Fibroblast of skin of right biceps (primary cell): ENCODE measurements at places on chromosomes 1 and 21.

- peak; percentile 62 for DNase-seq
Measured at GRCh38 chr1:53860967-53861411, 22.9 kb upstream of the NDC1 start.

- no peak for DNase-seq
Measured at GRCh38 chr1:171793636-171794035, 12.2 kb downstream of the METTL13 start.

DNA sequence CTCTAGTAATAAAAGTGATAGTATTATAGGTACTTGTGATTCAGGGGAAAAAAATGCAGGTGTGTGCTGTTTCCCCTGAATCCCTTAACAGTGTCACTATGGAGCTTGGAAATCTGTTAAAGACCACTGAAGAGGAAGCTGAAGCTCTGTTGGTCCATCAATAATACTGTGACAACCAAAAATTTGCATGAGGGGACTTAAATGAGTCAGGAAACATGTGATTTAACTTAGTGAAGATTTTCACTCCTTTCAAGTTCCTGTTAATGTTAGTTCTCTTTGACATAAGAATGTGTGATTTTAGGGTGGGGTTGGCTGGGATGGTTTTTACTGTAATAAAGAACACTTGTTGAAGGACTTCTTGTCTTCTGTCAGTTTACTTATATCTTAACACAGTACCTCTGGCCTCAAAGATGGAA is 32.0 kb downstream of the VANGL2 start:
- DNase-seq, result no peak

DNA sequence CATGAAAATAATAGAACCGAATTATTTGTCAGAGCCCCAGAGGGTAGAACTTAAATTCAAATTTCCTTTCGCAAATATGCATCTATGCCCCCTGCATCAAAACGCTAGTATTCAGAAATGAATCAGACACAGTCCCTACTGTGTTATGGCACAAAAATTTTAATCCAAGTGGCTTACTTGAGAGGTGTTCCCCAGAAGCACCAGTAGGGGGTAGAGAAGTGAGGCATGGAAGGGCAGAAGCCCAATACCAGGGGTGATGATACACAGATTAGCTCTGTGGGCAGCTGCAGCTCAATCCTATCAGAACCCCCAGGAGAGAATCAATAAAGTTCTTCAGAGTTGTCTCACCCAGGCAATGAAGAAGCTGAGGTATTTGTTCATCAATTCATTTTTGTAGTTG is 342.2 kb downstream of the OMA1 start:
- peak; percentile 2 for DNase-seq

- DNase-seq, result no peak
Measured at GRCh38 chr1:160209321-160210046, 4.3 kb downstream of the PEA15 start.

DNA sequence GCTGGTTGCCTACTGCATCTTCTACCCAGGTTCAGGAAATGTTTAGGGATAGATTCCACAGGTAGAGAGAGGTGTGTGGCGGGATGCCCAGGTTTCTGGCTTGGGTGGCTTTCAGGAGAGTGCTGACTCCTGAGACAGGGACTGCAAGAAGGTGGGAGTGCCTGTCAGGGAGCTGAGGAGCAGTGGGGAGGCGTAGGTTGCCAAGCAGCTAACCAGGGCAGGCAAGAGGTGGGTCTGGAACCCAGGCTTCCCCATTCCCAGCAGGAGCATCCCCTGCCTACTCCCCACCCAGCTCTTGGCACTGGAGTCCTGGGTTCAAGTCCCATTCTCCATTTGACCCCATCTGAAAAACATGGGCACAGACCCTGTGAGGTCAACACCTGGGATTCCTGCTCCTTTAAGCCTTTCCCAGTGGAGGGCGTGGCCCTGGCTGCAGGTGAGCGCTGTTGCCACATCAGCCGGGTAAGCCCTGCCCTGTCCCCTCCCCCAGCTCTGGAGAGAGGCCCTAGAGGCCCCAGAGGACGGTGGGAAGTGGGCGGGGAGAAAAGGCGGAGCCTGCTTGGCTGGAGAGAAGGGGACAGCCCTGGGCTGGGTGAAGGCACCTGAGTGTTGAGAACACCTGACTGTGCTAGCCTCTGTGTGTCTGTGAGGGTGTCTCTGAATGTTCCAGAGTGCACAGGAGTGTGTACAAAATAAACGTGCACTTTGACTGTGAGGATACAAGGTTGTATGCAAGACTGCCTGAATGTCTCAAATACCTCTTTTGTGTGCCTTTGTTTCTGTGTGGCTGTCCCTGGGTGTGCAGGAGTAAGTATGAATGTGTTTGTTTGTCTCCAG is 14.0 kb upstream of the SYNC start:
- peak; percentile 40 for DNase-seq

DNA sequence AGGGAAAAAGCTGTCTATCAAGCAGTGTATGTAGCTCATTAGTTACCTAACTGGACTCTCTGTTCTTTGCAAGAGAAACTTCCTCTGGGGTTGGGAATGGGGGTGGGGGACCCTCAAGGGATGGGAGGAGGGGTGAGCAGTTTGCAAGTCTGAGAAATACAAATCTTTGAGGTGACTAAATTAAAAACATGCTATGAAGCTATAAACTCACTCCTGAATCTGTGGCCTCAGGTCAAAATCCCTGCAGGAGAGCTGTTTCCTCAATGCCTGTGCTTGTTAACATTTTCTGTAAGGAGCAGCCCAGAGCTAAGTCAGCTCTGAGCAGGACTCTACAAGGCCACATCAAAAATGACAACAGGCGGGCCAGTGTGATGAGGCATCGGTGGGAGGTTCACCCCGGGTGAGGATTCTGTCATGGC is 32.8 kb upstream of the PTPRC start:
- peak; percentile 84 for DNase-seq

- DNase-seq, result peak; percentile 45
Measured at GRCh38 chr1:111789666-111790316, 34.1 kb downstream of the DDX20 start.

GRCh38 chr1:81543764-81544163 is 257.0 kb upstream of the ADGRL2 start:
- DNase-seq, result no peak

DNA sequence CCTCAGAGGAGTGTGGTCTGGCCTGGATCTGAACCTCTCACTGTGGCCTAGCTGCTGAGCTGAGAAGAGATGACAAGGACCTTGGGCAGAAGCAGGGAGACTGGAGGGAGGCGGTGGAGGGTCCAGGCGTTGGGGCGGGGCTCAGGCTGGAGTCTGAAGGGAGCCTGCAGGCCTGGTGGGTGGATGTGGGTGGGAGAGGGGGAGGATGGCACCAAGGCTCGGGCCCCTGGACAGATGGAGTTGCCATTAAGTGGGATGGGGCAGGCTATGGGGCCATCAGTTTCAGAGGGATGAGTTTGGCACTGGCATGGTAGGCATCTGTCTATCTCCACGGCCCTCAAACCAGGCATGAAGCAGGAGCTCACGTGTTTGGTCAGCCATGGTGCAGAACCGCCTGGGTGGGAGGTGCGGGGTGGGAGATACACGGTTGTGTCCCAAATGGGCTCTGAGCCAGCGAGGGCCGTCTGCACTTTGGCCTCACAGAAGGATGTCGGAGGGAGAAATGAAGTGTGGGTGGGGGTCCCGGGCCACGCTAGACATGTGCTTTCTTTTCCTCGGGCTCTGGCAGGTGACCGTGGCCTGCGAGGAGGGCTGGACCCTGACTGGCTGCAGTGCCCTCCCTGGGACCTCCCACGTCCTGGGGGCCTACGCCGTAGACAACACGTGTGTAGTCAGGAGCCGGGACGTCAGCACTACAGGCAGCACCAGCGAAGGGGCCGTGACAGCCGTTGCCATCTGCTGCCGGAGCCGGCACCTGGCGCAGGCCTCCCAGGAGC is 23.6 kb downstream of the PCSK9 start:
- no peak for DNase-seq

DNA sequence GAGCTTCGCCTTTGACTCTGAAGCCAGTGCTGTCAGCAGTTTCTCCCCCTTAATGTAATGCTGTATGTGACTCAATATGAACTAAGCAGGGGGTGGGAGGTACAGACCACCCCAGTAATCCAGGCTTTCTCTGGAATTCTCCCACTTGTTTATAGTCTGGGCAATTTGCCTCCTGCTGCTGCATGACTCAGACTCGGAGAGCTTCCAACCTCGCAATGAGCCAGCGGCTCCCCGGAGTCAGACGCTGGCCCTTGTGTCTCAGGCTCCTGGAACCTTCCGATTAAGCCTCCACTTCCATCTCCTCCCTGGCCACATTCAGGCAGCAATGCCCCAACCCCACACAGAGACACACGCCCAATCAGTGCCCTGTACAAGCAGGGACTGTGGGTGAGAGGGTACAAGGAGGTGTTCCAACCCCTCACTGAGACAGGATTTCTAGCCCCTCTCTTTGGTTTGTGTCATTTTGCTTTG is 471.7 kb upstream of the VAMP3 start:
- peak; percentile 99 for DNase-seq
